Stimulated activated CD4-positive, alpha-beta T cell treated with anti-CD3 and anti-CD28 coated beads, Interleukin-2, amount 100 ng/mL, for 24 hours (primary cell): ENCODE measurements at places on chromosomes 2 and 18.

DNA sequence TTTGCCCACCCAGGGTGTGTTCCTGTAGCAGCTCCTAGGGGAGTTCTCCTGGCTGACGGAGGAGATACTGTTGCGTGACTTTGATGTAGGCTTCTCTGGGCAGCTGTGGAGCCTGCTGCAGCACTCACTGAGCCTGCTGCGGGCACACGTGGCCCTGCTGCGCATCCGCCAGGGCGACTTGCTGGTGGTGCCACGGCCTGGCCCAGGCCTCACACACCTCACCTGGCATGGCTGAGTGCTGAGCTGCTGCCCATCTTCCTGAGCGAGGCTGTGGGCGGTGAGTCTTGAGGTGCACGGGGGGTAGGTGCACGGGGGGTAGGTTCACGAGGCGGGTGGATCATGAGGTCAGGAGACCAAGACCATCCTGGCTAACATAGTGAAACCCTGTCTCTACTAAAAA is 191.7 kb downstream of the ANKRD36C start:
- no peak for DNase-seq

DNA sequence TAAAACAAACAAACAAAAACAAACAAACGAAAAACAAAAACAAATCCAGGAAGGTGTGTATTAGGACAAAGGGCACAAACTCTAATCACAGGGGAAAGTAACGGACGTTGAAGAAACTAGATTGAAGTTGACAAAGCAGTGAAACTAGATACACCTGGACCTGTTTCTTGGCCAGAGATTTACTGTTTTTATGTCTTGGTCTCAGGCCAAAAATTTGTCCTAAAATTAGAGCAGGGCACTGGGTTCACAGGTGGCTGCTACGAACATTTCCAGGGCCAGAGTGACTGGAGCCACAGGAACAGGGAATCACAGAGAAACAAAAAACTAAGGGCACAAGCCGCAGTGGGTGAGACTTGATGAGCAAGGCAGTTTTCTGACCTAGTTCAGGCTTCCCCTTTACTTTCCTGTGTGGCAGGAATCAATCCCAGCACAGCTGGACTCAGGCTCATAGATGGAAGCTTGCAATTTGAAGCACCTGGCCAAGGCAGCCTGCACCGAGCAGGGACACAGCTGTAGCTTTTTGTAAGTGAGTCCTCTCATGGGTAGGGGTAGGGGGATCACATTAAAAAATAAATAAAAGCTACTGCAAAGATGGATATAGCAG is 329.4 kb downstream of the DLGAP1 start:
- DNase-seq: no peak

DNA sequence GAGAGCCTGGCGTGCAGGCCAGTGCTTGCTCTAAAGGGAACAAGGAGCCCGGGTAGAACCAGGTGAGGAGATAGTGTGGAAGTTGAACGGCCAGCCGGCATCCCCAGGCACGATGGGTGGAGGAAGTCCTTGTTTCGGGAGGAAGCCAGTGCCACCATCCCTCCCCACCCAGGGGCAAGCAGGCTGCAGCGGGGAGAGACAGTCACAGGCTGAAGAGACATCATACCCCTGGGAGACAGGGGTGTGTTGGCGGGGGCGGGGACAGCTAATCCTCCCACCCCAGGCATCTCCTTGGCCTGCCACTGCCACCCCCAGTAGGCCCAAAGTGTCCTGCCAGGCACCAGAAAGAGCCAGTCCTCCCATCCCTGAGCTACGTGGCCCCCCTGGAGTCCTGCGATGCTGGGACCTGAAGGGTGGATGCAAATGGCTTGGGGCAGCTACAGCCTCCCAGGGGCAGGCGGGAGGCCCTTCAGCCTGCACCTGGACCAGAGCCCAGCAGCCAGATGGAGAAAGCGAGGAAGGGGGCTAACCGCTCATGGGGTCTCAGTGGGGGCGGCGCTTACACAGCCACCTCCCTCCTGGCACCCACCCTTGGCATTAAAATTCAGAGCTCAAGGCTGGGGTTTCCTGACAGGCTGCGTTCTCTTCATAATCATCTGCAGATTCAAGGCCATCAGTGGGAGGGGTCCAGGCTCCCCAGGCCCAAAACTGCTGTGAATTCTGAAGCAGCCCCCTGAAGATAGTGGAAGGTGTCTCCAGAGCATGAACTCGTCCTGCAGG is 14.8 kb upstream of the GPR55 start:
- peak; percentile 15 for DNase-seq

- no peak for DNase-seq
Measured at GRCh38 chr2:142504754-142505153, 372.7 kb upstream of the KYNU start.

- DNase-seq: no peak
Measured at GRCh38 chr2:63064197-63064596, 13.6 kb downstream of the OTX1 start.

GRCh38 chr2:10776231-10776977 is 36.2 kb downstream of the PDIA6 start:
- no peak for DNase-seq

DNA sequence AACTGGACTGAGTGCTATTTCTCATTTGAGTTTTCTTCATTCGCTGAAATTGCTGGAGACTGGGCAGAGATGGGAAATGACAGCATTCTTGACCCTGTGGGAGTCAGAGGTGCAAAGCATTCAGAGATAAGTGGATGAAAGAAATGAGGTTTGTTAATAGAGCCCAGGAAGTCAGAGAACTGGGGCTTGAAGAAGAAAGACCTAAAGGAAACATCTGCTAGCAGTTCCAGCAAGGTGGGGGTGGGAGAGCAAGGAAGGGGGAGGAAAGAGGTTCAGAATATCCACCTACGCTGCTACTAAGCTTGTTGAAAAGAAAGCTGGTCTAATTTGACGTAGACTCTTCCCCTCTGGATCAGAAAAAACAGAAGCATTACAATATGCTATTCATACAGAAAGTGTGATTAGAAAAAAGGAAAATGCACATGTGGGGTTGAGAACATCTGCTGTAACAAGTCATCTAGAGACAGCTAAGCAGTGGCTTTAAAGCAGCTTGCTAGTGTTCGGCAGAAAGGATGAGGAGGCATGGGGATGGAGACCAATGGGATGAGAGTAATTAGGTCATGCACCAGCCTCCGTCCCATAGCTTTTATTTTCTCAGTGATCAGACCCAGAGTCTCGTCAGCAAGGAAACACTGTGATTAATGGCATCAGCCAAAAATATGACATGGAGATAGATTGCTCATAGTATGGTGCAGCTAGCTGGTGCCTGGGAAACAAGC is 29.7 kb downstream of the NAB1 start:
- DNase-seq: peak; percentile 50
